ENCODE measurements at places on chromosomes 7 and 10.

- no peak for DNase-seq
Observed at GRCh38 chr7:93432130-93432529, 142.4 kb downstream of the CALCR start.

DNA sequence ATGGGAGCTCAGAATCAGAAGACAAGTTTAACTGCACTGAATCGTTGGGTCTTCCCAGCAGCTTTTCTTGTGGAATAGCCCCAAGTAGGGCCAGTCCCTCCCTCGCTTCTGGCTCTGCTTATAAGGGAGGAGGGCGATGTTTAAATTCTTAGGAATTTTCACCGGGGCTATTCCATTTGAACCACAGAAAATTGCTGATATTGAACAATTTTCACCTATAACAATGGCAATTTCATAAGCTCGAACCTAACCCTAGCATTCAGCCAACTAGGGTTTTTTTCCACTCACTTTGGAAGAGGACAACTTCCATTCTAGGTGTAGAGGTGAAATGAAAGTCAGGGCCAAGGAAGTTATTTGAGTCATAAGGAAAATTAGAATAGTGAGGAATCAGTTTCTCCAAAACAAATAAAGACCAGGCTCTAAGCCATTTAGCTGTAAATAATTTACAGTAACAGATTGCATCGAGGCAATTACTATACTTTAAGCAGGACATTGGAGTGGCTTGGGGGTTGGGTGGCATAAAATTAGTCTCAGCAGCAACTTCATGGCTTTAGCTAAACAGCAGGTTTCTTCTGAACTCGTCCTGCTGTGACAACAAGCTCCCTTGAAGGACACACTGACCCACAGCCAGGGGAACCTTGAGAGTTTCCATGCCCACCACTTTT is 1.5 kb upstream of the ATP6V0A4 start:
- no peak for DNase-seq

GRCh38 chr10:70458329-70459060 is 17.0 kb upstream of the NODAL start:
- DNase-seq, result no peak

- no peak for DNase-seq
Observed at GRCh38 chr7:117731455-117731854, 141.8 kb downstream of the CTTNBP2 start.

DNA sequence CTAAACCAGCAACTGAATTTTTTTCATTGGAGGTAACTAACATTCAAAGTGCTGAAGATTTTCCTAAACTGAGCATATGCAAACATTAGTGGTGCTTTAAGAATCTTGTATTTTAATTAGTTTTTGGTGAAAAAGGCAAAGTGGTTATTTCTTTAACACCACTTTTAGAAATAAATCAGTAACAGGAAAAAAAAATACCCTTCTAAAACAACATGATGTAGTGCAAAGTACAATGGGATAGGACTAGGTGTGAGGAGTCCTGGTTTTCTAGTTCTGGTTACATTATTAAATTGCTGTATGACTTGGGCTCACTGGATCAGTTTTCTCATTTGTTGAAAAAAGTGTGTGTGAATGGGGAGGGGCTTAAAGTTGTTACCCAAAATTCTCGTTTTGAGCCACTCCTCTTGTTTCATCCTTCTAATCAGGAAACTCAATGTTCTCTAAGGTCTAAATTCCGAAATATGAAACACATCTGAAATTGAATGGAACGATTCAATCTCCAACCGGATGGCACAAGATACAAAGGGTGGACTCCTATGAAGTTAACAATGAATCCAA is 1.8 kb downstream of the WASL start:
- DNase-seq, result no peak

DNA sequence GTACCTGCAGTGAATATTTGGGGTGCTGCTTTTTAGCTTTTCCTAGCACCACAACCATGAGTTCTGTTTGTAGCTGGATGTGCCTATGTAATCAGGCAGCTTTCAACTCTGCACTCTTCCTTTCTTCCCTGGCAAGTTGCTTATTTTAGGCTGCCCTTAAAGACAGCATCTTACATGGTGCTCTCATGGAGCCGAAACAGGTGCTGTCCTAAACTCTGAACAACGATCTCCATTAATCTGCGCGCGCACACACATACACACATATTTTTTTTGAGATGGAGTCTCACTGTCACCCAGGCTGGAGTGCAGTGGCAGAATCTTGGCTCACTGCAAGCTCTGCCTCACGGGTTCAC is 9.1 kb downstream of the RPS24 start:
- DNase-seq, result no peak

DNA sequence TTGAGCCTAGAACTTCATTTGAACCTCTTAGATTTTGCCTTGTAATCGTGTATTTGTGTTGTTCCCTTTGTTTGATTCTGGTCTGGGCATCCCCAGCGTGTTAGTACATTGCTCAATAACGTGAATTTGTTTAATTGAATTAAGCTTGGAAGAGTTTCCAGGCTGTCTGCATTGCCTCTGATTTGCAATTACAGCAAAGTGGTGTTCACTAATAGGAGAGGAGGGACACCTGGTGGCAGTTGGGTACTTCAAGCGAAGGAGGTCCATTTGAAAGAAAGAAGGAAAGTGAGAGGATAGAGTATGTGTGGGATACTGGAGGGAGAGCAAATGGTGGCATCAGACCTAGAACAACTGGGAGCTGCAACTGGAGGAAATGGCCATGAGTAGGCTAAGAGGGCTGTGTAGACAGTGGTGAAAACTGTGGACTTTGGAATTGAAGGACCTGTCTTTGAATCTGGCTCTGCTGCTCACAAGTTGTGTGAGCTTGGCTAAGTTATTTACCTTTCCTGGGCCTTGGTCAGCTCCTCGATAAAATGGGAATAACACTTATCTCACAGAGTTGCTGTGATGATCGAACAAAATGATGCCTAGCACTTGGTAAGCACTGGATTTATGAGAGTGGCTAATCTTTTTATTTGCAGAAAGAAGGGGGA is 15.1 kb downstream of the LSMEM1 start:
- peak; percentile 43 for DNase-seq

DNA sequence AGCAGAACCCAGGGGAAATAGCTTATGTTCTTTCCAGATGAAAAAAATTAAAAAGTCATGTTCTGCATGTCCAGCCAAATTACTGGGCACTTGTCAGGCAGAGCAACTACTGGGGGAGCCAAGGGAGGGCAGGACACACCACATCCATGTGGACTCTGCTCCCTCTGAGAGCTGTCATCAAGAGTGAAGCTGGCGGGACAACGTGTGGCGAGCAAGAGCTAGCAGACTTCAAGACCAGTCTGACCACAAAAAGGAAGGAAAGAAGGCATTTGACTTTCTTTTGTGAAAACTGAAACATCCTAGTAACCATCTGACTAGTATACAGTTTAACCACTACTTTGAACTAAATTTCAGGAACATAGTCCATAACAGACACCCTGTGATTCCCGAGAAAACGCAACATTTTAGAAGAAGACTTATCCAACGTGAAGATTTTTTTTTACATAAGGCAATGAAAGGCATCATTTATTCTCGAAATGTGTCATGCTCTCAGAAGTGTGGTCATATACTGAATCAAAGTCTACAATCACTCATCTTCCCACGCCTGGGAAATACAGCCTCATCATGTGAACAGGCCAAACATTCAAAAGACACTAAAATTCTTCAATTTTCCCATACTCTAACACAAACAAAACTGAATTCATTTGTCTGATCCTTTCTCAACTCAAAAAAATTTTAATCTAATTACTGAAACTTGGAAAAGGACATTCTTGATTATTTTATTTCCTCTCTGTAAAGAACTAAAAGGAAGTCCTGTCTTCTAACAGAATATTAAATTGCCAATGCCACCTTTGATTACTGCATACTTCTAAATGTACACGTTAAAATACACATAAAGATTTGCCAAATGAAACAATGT is 15.5 kb downstream of the CYTH3 start:
- no peak for DNase-seq

DNA sequence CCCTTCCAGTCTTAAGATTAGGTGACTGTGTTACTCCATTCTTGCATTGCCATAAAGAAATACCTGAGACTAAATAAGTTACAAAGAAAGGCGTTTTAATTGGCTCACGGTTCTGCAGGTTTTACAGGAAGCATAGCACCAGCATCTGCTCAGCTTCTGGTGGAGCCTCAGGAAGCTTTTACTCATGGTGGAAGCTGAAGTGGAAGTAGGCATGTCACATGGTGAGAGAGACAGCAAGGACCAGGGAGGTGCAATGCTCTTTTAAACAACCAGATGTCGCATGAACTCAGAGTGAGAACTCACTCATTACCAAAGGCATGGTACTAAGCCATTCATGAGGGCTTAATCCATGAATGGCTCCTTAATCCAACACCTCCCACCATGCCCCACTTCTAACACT is 34.0 kb upstream of the TMEM273 start:
- no peak for DNase-seq

- peak; percentile 42 for DNase-seq
Observed at GRCh38 chr7:80496586-80496985, 15.3 kb downstream of the GNAT3 start.

DNA sequence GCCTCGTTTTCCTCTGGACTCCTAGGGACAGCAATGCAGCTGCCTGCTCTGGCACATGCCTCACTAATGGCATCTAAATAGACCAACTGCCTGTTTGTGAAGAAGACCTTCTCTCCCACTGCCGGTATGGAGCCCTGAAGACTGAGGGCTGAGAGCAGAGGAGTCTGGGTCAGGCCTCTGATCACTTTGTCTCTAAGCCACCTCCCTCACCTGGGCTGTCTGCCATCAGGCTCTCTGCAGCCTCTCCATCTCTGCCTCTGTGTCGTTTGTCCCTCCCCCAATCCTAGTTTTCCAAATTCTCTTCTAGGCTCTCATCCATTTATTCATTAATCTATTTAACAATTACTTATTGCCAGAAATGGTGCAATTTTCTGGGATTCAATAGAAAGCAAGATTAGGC is 15.2 kb upstream of the SFTPA1 start:
- DNase-seq, result no peak

DNA sequence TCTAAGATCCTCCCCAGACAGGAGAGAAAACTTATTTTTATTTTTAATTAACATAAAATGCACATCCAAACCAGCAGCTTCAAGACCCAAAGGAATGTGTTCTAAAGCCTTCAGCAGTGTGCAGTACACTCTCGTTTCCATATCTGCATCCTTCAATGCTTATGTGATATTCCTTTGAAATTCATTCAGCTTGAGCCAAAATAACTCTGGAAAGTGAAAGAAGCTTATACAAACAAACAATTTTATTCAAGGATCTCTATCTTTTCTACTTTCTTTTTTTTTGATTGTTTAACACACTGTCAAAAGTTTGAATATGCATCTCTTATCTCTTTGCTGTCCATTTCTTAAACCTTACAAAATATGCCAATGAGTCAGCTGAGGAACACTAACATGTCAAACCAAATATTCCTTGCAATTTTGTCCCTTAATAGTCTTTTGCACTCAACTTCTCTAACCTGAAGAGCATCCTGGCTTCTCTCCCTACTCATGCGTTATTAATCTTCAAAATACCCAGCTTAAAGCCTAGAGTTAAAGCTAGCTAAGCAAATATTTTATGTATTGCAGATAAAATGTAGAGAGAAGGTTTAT is 124.3 kb downstream of the THSD7A start:
- no peak for DNase-seq

DNA sequence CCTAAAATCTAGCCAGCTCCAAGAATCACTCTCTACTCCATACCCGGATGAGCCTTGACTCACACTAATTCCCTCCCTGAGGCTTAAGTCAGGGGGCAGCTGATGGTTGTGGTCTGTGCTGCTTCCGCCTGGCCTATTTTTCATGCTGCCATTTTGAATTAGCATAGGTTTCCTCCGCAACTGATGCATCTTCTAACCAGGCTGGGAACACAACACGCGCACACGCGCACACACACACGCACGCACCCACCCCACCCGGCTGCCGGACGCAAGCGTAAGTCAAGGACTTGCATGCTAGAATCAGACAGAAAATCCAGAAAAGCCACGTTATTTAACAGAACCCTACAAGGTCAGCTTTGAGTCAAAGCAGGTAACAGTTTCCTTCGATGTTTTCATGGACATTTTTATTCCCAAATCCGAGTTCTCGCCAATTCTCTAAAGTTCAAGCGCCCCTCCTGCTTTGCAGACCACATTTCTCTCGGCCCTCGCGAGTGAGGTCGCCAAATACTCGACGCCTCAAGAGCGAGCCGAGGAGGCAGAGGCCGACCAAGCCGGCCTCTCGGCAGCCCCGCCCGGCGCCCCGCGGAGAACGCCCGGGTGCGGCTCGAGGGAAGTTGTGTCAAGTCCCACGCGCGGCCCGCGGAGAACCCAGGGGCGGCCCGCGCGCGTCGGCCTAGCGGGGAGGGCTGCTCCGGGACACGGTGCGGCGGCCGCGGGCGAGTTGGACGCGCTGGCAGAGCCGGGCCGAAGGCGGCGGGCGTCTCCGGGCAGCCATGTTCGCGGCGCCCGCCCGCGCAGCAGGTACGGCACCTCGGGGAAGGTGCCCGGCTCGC is 961 bp downstream of the SCRN1 start:
- peak; percentile 31 for DNase-seq
